ENCODE measurements at places on chromosomes 2 and 18.

DNA sequence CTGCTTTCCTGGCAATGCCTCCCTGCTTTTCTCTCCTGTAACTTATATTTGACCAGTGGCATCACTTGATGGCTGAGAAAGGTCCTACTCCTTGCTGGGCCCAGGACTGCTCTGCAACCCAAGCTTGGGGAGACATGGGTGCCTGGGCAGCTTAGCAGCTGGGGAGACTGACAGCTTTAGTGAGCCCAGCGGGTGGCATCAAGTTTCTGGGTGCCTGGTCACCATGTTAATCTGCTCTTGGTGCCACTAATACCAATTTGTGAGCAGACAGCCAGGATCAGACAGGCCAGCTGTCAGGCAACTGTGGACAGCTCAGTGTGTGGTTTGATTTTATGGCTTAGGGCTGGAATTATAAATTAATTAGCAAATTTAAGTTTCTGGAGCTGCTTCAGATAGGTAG lies 144.8 kb upstream of the GLI2 start:
- DNase-seq, result no peak

- peak; percentile 29 for DNase-seq
Observed at GRCh38 chr18:60892441-60892840, 440.8 kb upstream of the CDH20 start.

GRCh38 chr18:62767321-62767720 lies 52.0 kb downstream of the PHLPP1 start:
- peak; percentile 63 for DNase-seq

DNA sequence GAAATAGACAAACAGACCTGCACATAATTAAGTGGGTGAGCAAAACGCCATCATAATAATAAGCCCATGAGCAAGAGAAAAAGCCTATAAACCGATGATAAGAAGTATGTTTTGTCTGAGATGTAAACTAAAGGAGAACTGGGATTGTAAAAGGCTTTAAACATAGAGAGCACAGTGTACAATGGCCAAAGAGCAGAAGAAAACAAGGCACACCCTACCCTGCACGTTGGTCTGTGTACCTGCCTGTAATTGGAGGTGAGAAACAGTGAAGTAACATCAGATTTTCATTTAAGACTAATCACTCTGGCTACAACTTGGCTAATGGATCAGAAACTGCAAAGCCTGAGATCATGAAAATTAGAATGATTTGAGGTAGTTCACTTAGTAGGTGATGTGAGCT lies 1094.7 kb upstream of the GYPC start:
- DNase-seq, result no peak

DNA sequence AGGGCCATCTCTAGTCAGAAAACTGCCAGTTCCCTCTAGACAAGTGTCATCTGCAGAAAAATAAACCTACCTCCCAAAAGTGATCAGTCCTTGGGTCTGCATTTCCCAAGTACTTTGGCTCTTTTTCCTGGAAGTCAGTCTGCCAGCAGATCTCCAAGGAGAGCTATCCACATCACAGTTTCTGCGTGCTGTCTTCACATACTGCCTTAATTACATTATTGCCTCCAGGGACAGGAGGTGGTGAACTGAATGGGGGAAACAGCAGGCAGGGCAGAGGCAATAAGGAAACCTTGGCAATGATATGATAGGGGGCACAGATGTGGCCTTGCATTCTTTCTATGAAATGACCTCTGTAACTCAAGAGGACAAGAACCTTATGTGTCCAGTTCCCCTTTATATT lies 105.9 kb upstream of the SIX2 start:
- no peak for DNase-seq

GRCh38 chr2:186327251-186327868 lies 158.7 kb upstream of the ZC3H15 start:
- no peak for DNase-seq

DNA sequence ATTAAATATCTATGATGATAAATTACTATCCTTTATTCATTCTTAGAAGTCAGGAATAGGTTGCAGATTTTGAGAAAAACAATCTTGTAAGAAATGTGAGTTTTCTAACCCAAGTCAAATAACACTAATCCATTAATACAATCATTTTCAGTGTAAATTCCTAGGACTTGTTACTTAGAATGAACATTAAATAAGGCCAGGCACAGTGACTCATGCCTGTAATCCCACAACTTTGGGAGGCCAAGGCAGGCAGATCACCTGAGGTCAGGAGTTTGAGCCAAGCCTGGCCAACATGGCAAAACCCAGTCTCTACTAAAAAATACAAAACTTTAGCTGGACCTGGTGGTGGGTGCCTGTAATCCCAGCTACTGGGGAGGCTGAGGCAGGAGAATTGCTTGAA lies 45.8 kb upstream of the CDKL4 start:
- DNase-seq, result peak; percentile 39

DNA sequence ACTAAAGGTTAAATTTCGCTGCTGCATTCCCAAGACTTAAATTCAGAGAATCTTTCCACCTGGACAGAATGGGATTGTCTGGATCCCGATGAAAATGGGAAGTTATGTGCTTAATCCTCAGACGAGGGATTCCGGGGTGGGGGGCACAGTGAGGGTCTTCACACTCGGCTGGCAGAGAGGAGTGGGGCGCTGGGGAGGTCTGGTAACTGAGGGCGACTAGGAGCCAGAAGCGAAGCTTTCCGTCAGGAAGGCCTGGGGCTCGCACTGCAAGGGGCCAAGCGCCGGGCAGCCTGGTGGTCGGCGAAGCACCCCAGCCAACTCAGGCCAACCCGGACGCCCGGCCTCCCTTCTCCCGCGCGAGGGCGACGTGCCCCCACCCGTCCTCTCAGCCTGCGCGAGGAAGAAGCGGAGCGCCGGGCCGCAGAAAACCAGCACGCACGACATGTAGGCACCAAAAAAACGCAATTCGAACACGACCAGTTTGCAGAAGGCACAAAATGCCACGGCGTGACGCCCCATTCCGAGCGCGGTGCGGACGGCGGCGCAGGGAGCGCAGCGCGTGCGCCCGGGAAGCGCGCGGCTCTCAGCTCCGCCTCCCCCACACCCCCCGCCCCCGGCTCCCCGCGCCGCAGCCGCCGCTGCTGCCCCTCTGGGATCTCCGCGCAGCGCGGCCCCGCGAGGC lies 188.1 kb downstream of the ZEB2 start:
- DNase-seq, result peak; percentile 70

GRCh38 chr2:140786585-140786984 lies 1344.2 kb downstream of the LRP1B start:
- no peak for DNase-seq

DNA sequence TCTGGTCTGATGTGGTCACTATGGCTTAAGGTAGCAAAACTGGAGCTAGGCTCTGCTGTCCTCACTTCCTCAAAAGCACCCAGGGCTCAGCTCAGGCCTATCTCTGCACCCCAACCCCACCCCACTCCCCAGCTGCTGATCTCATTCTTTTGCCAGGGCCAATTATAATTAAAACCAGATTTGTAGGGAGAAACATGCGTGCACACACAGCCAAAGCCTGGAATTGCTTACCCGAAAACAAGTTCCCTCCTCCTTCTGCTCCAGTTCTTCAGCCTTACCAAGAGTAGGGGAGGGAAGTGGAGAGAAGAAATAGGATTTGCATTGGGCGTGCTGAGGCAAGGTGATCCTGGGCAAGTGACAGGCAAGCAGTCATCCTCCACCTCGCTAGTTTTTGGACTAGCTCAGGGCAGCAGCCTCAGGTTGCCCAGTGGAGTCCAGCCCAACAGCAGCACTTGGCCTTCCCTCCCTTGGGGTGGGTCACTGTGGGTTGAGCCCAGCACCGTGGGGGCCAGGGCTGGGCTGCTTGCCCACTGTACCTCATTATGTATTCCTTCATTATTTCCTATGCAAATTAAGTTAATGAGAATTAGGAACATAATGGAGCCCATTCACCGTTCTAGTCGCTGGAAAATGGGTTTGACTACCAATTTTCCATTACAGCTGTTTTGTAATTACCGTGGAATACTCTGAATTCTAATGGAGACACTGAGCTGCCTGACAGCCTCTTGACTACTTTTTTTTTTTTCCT lies 199.1 kb upstream of the CELF4 start:
- DNase-seq, result no peak

GRCh38 chr2:190283783-190284182 lies 35.8 kb downstream of the HIBCH start:
- peak; percentile 7 for DNase-seq

GRCh38 chr2:181738563-181738962 lies 58.2 kb upstream of the NEUROD1 start:
- DNase-seq, result no peak

DNA sequence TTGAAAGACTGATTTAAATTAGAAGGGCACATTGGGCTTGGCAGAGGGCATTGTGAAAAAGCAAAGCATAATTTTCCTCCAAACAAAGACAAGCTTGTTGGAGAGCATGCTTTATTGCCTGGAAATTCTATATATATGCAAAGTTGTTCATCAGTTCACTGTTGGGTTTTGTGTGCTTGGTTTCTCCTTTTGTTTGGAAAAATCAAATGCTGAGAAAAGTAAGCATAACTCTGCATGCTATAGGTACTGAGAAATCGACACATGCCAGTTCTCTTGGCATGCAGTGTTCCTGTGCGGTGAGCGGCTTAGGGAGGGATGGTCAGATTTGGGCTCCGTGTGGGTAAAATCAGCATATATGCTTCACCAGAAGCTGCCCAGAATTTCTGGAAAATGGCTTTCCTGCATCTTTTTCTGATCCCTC lies 161.0 kb downstream of the RAPGEF4 start:
- no peak for DNase-seq

GRCh38 chr2:16494836-16495508 lies 170.7 kb downstream of the CYRIA start:
- no peak for DNase-seq

GRCh38 chr2:13543550-13543949 lies 826.8 kb downstream of the TRIB2 start:
- DNase-seq, result no peak

- no peak for DNase-seq
Observed at GRCh38 chr2:84732897-84733778, 147.7 kb downstream of the TRABD2A start.

DNA sequence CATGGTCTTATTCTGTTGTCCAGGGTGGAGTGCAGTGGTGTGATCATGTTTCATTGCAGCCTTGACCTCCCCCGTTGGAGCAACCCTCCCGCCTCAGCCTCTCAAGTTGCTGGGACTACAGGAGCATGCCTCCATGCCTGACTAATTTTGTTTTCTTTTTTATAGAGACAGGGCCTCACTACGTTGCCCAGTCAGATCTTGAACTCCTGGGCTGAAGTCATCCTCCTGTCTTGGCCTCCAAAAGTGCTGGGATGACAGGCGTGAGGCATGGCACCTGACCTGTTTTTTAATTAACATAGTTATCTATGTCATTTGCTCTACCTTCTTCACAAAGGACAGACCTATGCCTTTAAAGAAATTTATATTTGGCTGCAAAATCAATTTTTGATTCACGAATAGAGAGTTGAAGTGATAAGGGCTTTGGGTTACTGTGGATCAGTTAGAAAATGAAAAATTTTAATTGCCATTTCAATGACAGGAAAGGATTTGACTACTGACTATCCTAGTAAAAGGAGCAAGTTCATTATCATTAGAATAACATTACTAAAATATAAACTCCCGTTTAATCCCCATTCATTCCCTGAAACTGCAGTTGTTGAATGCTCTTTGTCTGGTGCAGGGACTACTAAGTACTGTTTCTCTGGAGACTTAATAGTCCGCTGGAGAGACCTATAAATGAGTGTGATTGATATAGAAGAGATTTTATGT lies 3.7 kb downstream of the RNF138 start:
- no peak for DNase-seq

DNA sequence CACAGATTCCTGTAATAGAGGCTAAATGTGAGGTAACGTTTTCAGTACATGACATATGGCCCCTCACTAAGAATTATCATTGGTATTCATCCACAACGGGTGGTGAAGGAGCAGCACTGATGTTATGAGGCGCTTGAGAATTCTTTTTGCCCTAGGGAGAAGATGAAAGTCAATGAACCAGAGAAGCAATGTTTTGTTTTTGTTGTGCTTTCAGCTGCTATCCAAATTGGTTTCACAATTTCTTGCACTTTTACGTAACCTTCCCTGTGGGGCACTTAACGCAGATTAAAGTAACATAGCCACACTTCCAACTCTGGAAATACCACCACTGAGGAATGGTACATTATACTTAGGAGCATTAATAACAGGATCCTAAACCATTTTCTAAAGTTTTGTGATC lies 13.3 kb upstream of the CCDC85A start:
- DNase-seq, result no peak

DNA sequence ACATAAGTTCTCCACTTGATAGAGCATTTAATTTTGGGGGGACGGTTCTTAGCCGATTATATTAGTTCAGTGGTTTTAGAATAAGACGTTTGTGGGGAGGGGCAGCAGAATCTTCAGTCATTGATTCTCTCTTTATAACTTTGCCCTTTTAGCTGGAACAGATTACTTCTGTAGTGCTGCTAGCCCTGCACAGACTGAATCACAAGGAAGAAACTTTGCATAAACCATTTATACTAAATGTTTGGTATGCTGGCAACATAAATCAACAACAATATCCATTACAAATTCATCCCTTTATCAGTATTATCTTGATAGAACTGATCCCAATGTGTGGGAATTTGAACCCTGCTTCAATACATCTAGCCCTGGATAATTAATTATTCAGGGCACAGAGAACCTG lies 112.2 kb downstream of the GPD2 start:
- DNase-seq, result no peak

DNA sequence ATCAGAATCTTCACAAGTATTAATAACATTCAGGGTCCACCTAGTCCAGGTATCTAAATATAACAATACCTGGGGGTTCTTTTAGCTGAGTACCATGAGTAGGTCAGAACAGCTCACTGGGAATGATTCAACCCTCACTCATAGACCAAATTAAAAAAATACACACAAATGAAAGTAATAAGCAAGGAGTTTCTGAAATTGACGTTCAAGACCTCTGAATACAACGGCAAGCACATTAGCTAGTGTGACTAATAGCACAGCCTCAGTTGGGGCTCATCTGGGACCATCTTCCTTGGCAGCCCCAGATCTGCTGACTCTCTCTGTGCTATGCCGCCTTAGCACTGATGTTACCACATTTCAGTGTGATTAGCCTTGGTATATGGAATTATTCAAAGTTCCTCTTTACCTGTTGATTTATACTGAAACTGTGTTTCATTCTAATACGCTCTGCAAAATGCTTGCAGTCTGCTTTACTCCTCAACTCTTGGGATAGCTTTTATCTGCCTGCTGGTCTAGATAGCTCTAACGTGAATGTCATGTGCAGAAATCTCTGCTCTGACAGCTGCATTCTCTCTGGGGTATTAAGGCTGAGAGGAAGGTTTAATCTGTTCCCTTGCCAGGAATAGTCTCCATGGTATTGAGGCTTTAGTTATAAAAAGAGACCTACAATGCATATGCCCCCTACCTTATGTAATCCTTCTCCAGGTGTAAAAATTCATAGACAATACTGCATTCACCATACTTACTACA lies 153.3 kb downstream of the METTL4 start:
- peak; percentile 23 for DNase-seq

- DNase-seq, result peak; percentile 50
Observed at GRCh38 chr2:107589079-107589491, 237.6 kb upstream of the RGPD4 start.

All from HT1080 (cell line).